NCI-H524 (cell line): ENCODE measurements at places on chromosomes 6 and 20.

DNA sequence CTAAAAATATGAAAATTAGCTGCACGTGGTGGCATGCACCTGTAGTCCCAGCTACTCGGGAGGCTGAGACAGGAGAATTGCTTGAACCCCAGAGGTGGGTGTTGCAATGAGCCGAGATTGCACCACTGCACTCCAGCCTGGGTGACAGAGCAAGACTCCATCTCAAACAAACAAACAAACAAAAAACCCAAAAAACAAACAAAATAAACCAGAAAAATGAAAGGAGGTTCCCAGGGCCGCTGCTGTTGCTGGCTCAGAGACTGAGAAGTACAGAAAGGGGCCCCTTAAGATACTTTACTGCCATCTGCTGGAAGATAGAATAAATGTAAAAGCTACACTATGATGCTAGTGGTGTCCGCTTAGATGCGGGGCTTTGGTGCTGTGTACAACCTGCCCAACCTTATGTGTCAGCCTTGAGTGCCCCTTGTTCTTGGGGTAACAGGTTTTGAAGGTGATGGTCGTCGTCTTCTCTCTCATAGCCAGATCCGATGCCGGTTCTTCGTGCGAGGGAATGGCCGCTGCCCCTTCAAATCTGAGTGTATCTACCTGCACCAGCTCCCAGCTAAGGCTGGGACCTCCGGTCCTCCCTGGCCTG lies 2.8 kb upstream of the FANCE start:
- DNase-seq: no peak

- DNase-seq: no peak
Measured at GRCh38 chr6:30705620-30706019, 11.5 kb downstream of the MDC1 start.

GRCh38 chr6:135905604-135906300 lies 54.3 kb downstream of the PDE7B start:
- DNase-seq: no peak

GRCh38 chr6:36383606-36384005 lies 3.9 kb downstream of the ETV7 start:
- no peak for DNase-seq

GRCh38 chr6:14706378-14706929 lies 539.4 kb upstream of the JARID2 start:
- no peak for DNase-seq

- no peak for DNase-seq
Measured at GRCh38 chr6:47207261-47207660, 102.4 kb downstream of the TNFRSF21 start.

- DNase-seq: no peak
Measured at GRCh38 chr6:138101946-138102731, 5.1 kb downstream of the PERP start.

GRCh38 chr6:41595166-41595565 lies 43.1 kb upstream of the MDFI start:
- no peak for DNase-seq

- peak; percentile 70 for DNase-seq
Measured at GRCh38 chr6:146041282-146041681, 12.4 kb downstream of the GRM1 start.

DNA sequence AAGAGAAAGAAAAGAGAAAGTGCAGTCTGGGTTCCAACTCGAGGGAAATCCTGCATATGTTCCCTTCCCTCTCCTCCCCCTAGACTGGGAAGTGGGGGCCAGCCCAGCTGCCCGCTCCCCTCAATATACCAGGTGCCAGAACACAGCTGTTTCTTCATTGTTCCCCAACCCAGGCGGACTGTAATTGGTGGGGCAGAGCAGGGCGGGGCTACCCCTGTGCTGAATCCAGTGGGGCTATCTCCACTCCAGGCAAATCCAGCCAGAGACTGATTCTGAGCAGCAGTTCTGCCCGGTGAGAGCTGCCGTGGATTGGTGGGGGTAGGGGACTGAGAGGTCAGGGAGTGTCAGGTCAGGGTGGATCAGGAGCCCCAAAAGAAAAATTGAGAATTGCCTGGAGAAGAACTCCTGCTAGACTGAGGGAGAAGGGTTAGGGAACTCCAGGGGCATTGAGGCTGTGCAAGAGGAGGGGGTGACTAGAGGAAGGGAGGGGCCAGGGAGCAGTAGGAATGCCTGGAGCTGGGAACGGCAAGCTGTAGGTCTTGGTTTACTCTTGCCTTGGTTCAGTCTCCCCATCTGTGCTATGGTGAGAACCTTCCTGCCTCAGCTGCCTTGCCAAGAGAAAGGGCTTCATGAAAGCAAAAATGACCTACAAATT lies at the start of gene MYMX:
Gene MYMX (plus strand): TSS at position 250 of the 655 bp plus-strand sequence. CDS start 546 bp downstream, outside the sequence.
- DNase-seq: peak; percentile 25

DNA sequence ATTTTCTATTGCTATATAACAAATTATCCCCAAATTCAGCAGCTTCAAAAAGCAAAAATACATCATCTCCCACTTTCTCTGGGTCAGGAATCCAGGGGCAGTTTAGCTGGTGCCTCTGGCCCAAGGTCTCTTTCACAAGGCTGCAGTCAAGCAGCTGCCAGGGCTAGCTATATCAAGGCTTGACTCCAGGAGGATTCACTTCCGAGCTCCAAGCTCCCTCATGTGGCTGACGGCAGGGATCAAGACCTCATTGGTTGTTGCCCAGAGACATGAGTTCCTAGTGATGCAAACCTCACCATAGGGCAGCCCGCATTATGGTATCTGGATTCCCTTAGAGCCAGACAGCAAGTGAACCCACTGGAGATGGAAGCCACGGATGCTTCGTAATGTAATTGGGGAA lies 1.3 kb upstream of the VNN1 start:
- DNase-seq: peak; percentile 61

DNA sequence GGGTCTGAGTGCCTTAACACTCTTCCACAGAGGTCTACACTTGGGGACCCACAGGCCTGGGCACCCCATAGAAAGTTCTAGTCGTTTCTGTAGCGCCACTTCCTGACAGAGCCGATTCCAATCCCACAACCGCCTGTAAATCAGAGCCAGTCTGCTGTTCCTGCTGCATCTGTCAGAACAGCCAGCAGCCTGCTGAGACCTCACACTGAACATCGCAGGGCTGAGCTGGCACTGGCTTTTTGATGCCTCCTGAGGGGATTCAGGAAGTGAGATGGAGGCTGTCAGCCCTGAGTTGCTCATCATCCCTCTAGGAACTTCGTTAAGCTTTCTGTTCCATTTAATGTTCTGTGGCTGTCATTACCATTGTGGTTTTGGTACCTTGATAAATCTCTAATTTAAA lies 48.9 kb downstream of the DCBLD1 start:
- DNase-seq: peak; percentile 33

- DNase-seq: no peak
Measured at GRCh38 chr6:82891076-82891475, 174.6 kb downstream of the UBE3D start.

- no peak for DNase-seq
Measured at GRCh38 chr20:8633366-8633765, 435.5 kb upstream of the PLCB4 start.

GRCh38 chr20:36320898-36321695 lies 15.0 kb downstream of the DLGAP4 start:
- DNase-seq: no peak

DNA sequence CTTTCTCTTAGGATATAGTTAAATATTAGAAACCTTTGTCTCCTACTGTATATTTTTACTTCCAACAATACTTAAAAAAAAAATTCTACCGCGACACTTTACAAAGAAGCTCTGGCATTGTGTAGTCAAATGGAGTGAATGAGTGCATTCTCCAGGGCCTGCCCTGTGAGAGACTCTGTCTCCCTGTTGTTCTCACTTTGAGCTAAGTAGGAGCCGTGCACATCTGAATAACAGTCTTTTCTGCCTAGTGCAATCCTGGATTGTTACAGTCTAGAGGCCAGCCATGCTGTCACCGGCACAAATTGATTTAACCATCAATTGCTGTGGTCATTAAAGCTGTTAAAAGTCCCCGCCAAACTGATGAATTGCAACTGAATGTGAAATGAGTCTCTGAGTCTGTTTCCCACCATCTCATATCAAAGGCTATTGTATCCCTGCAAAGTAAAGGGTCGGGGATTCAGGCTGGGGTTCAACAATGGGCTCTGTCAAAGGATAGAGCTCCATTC lies 156.0 kb downstream of the RFPL4B start:
- DNase-seq: peak; percentile 5

DNA sequence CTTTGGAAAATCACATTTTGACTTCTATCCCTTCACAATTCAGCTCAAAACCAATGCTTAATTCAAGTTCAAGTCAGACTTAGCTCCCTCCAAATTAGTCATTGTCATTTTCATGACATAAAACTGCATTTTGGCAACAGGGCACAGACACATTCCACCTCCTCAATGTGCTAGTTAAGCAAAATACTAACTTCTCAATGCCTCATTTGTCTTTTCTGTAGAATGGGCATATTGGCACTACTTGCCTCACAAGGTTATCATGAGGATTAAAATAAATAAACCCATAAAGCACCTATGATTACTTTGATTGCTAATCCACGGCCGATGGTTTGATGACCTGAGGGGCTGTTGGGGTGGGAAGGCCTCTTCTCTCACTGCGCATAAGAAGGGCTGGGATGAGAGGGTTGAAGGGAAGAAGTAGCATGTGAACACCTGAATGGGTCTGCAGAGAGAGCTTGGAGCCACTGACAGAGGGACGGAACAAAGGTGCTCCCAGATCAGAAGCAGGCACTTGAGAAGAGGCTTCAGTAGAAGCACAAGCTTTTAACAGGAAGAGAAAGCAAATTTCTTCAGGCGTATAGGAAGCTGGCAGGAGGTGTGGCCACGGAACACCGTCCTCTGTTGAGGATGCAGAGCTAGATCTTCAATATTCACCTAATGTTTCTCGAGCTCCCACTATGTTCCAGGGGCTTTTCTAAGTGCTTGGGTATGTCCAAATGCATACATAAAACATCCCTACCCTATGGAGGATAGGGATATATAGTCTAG lies 11.7 kb upstream of the TBC1D7 start:
- DNase-seq: no peak

DNA sequence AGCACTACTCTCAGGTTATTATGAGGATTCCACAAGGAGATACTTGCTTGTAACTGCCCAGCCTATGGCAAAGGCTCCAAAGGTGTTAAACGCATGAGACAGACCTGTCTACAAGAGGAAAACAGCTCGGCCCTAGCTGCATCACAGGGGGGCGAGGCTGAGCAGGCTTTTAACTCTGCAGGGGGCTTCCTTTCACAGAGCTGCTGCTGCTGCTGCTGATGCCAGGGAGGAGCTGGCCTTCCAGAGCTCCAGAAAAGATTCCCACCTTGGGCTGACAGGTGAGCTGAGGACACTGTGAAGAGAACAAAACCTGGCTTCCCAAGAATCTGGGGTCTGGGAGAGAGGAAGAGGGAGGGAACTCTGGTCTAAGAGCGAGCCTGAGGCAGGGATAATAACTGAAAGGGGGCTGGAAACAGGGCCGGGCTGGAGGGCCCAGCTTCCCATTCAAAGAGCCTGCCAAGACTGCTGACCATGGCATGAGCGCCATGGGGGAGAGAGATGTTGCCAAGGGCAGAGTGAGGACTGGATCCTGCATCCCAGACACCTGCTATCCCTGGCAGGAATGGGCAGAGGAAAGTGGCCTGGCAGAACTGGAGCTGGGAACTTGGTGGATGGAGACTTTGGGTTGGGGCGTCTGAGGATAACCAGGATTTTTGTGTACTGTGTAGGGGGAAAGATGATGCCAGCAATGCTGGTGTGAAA lies 211.1 kb upstream of the LRFN2 start:
- DNase-seq: no peak

GRCh38 chr20:22924046-22924737 lies 110.9 kb upstream of the SSTR4 start:
- no peak for DNase-seq

DNA sequence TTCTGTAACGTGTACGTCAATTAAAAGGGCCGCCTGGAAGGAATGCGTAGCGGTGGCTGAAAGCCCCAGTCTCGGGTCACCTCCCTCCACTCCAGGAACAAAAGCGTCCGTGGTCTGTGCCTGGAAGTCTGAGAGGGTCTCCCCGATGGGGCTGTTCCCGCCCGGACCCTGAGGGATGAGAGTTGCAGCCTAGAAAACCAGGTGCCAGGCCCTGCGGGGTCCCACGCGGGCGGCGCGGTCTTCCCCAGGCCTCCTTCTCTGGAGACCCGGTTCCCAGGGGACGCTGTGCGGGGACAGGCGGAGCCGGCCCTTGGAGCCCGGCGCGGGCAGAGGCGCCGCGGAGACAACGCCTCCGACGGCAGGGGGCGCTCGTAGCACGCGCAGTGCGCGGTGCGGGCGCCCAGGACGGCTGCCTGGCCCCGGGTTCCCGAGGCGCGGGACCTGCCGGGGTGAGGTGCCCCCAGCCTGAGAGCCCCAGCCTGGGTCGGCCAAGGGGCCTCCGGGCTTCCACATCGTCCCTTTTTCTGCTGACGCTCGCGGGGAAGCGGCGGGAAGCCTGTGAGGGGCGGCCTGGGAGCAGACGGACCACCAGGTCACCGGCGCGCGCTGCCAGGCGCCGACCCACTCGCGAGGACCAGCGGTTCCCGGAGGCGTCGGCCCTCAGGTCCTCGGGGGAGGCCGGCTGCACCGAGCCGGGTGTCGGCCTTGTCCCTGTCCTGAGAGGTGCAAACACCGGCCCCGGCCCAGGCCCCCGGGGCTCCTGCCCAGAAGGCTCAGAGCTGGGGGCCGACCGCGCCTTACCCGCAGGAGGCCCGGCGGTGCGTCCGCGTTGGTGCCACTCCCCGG lies 5.3 kb upstream of the FOXC1 start:
- DNase-seq: peak; percentile 19

DNA sequence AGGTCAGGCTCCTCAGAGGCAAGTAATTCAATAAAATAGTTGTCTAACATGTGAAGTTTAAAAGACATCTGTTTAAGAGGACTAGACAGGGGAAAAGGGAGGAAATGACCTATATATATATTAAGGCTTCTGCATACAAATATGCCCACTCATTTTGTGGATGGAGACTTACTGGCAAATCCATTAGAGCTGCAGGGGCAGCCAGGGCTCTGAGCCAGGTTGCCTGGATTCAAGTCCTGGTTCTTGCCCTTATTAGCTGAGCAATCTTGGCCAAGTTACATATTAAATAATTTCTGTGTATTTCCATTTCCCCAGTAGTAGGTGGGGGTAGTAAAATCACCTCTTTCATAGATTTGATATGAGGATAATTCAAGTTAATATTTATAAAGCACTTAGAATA lies 287.0 kb upstream of the RIMS1 start:
- no peak for DNase-seq

GRCh38 chr6:139977887-139978332 lies 603.5 kb upstream of the CITED2 start:
- DNase-seq: no peak

GRCh38 chr20:8073024-8073832 lies 53.7 kb upstream of the TMX4 start:
- DNase-seq: no peak

GRCh38 chr20:38863024-38863851 lies 57.7 kb downstream of the PPP1R16B start:
- DNase-seq: no peak

DNA sequence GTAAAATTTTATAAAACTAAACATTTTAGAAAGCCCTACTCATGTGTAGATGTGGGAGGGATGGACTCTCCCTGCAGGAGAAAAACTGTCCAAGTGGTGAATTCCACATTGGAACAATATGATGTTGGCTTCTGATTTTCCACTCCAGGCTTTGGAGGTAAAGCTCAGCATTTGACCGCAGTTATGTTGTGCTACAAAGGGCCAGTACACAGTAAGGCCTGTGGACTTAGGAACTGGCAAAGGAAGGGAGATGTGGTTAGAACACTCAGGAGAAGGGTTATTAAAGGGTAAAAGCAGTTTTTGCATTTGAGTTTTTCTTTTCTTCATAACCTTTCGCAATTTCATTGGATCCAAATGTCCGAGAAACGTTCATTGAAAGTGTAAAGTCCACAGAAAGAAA lies 150.3 kb upstream of the SASH1 start:
- DNase-seq: no peak

GRCh38 chr6:44659726-44660125 lies 272.2 kb downstream of the CDC5L start:
- DNase-seq: no peak
